ENCODE measurements at places on chromosomes 3 and 15. TPM values are rescaled to one million over a fixed set of nuclear protein-coding genes. Genes with fewer than 3 reads are reported as not detected.

The REC114 gene
- total RNA-seq = not detected

The SLC9C1 gene
- not detected for total RNA-seq

The PLA2G4D gene
- total RNA-seq = not detected

The TRIM42 gene
- not detected for total RNA-seq

The MEX3B gene
- 6.4 TPM for total RNA-seq

The CCR1 gene
- total RNA-seq = under 0.01 TPM

The U2SURP gene
- 86.4 TPM for total RNA-seq
